Suprapubic skin (tissue), 4 donors: ENCODE measurements at places on chromosomes 12 and 14. TPM values are rescaled to one million over a fixed set of nuclear protein-coding genes. Genes with fewer than 3 reads are reported as not detected.

Gene DDN
- total RNA-seq: not detected

Gene TGM1
- 127 TPM for total RNA-seq

Gene NFATC4
- total RNA-seq: 13.1 TPM

Gene AKAP5
- 0.42 TPM for total RNA-seq

Gene AJUBA
- 66.0 TPM for total RNA-seq

Gene PROX2
- 0.97 TPM for total RNA-seq

Gene IL22
- total RNA-seq: not detected

Gene DLK1
- not detected for total RNA-seq

- DNase-seq: peak; percentile 68
- peaks cover 1% of the 10 kb centered on the region for H3K4me1 ChIP-seq
- H3K36me3 ChIP-seq: no peaks in the 10 kb centered on the region
Measured at GRCh38 chr12:116687888-116688287, 50.0 kb downstream of the SPRING1 start.

GRCh38 chr12:108752387-108752786 is 21.1 kb upstream of the CORO1C start:
- no peaks in the 10 kb centered on the region for H3K36me3 ChIP-seq
- no peaks in the 10 kb centered on the region for H3K27me3 ChIP-seq
- no peak overlapping the region for H3K4me3 ChIP-seq
- H3K27ac ChIP-seq: no peak overlapping the region
- peaks cover 18% of the 10 kb centered on the region for H3K4me1 ChIP-seq

DNA sequence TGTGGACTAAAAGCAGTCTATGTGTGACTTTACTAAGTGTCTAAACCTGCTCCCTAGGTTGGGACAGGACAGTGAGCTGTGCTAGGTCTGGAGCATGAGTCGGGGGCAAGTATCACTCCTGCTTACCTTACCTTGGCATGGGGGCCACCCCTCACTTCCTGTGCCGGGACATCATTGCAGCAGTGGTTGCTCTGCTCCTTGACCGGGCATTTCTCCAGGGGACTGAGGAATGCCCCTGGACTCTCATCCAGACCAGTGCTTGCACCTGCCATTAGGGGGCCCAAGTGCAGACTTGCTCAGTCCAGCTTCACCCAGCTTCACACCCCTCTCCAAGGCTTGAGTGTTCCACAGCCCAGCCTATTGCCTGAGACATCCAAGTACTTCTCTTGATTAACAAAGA is 84.7 kb upstream of the NELL2 start:
- no peak overlapping the region for H3K27ac ChIP-seq
- H3K4me3 ChIP-seq: no peak overlapping the region
- no peaks in the 10 kb centered on the region for H3K4me1 ChIP-seq

DNA sequence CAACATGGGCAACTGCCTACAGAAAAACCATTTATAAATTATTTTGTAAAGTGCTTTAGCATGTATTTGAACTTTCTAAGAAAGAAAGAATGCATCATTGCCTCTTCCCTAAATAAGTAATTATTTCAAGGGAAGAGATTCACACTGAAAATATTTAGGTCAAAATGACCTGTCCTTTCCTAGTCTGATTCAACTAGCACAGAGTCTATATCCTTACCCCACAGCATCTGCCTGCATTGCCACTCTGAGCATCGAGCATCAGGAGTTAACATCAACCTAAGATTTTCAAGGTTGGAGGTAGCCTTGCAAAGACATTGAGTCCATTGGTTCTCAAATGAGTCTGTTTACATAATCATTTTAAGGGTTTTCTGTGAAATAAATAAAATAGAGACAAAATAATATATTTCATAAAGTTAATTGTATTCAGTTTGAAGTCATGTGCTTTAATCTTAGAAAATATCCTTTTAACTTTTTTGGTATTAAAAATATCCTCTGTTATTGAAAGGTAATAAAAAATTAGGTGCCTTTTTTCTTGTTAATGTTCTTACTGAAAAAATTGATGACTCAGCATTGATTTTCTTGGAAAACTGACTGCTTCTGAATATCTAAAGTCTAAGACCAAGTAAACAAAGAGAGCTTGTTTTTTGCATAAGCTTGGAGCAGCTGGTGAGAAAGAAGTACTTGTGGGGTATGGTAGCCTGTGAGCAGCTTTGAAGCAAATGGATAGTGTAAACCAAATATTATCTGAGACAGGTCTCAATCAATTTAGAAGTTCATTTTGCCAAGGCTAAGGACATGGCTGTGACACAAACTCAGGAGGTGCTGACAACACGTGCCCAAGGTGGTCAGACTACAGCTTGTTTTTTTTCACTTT is 269.0 kb upstream of the CLEC14A start:
- no peak overlapping the region for H3K4me3 ChIP-seq
- DNase-seq: no peak
- no peaks in the 10 kb centered on the region for H3K27me3 ChIP-seq

DNA sequence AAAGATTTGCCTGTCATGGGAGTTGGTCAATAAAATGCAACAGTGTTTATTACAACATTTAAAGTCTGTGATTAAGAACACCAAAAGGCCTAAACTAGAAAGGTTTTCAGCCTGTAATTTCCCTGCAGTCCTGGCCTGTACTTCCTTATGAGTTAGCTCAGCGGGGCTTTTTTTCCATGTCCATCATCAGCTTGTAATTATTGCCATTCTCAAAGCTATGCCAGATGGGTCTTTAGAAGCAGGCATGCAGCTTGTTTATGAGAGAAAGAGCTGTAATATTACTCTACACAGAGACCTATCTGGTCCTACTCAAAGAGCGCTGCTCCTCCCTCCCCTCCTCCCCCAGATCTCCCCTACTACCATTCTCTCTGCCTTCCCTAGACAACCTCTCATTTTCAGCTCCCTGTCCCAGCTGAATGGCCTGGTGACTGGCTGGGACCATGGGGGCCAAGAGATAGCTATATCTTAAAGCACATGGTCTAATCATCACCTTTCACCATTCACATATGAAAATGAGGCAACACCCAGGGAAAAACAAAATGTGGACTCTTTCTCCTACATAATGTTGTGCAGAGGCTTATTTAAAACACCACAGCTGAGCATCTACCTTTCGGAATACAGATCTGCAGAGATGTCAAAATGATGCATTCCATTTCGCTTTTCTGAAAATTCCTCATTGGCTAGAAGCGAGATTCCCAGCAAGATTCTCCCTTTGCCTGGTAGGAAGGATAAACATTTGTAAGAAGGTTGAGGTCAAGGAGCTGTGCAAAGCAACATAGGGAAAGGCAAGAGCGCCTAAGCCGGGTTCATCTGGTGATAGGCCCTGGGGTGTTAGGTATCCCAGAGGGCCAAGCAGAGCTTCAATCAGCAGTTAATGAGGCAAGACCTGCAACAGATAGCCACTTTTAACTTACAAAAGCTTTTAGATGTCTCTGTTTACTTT is 209.7 kb upstream of the CDKN3 start:
- H3K36me3 ChIP-seq: no peaks in the 10 kb centered on the region
- peaks cover 13% of the 10 kb centered on the region for H3K4me1 ChIP-seq
- no peak overlapping the region for H3K4me3 ChIP-seq

DNA sequence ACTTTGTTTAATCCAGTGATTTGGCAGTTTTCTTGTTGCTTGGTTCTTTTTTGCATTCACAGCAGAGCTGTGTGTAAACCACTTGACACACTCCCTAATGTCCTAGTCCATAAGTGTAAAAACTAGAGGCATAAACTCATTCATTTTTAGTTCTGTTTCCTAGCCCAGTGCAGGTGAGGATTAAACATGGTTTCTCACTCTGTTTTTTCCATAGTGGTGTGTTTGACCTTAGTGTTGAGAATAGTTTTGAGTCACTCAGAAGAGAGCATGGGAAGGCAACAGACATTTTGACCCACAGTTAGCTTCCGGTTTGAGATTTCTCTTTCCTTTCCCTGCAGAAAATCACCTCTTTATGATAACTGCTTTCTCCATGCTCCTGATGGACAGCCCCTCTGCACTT is 24.2 kb upstream of the GALNT16 start:
- H3K4me3 ChIP-seq: no peak overlapping the region
- no peak overlapping the region for H3K27ac ChIP-seq
- DNase-seq: no peak
- peaks cover 68% of the 10 kb centered on the region for H3K36me3 ChIP-seq

GRCh38 chr14:38835874-38836273 is 267.2 kb downstream of the SEC23A start:
- no peaks in the 10 kb centered on the region for H3K27me3 ChIP-seq
- peaks cover 7% of the 10 kb centered on the region for H3K4me1 ChIP-seq
- H3K4me3 ChIP-seq: no peak overlapping the region

- H3K27ac ChIP-seq: peak overlapping the region; percentile 66
- peaks cover 18% of the 10 kb centered on the region for H3K4me1 ChIP-seq
- peaks cover 33% of the 10 kb centered on the region for H3K36me3 ChIP-seq
- no peaks in the 10 kb centered on the region for H3K27me3 ChIP-seq
- H3K4me3 ChIP-seq: peak overlapping the region; percentile 85
Measured at GRCh38 chr12:53726946-53727309, 324 bp downstream of the CALCOCO1 start.

- H3K27me3 ChIP-seq: no peaks in the 10 kb centered on the region
- no peak overlapping the region for H3K27ac ChIP-seq
- no peak for DNase-seq
- H3K4me1 ChIP-seq: no peaks in the 10 kb centered on the region
Measured at GRCh38 chr14:75373616-75374015, 54.2 kb upstream of the JDP2 start.

DNA sequence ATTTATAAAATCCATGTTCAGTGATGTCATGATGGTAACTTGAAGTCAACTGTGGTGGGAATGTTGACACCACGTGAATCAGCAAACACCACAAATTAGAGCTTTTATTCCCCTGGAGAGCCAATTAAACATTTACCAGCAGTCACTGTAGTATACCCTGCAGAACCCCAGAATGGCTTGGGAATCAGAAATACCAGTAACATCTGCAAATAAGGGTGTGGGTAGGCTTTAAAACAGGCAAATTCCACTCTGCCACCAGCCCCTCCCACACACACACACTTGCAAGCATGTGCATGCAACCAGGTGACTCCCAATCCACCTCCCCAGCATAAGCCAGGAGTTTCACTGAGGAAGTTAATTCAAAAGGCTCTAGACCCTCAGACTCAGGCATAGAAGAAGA is 63.6 kb upstream of the TMEM263 start:
- no peaks in the 10 kb centered on the region for H3K27me3 ChIP-seq
- no peaks in the 10 kb centered on the region for H3K4me1 ChIP-seq
- H3K27ac ChIP-seq: no peak overlapping the region
- no peak overlapping the region for H3K4me3 ChIP-seq
- peaks cover 3% of the 10 kb centered on the region for H3K36me3 ChIP-seq
- no peak for DNase-seq

- H3K36me3 ChIP-seq: no peaks in the 10 kb centered on the region
- DNase-seq: no peak
Measured at GRCh38 chr14:100679707-100680438, 46.8 kb upstream of the DLK1 start.
